Stimulated activated CD4-positive, alpha-beta T cell treated with anti-CD3 and anti-CD28 coated beads, Interleukin-15, amount 100 ng/mL, for 48 hours (primary cell): ENCODE measurements at places on chromosomes 5 and 9.

GRCh38 chr5:123090661-123091297 lies 1.7 kb downstream of the PRDM6 start:
- no peak for DNase-seq

DNA sequence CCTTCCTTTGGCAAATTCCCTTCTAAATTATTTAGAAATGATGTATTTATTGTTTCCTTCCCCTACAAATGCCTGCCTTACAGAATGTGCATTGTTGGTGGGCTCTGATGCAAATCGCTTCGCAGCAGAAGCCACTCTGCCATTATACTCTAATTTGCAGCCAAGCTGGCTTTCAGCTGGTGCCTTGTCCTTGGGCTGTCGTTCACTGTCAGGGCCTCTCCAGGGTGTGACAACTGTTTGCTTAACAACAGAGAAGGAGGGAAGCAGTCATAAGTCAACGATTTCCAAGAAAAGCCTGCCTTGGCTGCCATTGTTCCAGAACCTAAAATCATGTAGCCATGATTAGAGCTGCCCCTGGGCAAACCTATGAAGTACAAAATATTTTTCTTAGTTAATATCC lies 260.1 kb upstream of the RGMB start:
- DNase-seq: no peak

DNA sequence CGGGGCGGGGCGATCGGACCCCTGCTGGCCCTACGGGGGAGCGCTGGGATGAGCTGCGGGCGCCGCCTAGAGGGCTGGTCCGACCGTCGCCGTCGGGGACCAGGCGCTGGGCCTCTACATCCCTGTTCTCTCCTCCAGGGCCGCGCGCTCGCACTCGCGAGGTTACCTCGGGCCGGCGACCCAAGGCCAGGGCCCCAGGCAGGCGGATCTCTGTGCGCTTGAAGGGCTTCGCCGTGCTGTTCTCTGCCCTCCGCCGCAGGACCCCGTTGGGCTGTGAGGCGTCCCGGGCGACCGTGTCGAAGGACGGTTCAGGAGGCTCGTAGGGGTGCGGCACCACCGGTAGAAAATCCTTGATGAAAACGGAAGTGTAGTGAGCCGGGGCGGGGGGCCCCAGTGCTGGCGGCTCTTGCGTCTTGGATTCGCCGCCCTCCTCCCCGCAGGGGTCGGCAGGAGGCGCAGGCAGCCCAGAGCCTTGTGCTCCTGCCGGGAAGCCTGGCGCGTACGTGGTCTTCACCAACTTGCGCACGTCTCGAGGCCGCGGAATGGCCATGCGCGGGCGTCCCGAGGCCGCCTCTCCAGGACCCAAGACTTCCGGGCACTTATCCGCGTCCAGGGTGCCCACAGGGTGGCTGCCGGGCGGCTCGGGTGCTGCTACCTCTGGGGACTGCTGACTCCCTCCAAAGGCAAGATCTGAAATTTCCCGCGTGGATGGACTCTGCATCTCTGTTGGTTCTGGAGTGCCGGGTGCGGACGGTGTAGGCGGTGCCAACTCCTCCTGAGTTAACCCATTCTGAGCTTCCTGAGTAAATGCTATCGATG lies 2.0 kb downstream of the PROB1 start:
- DNase-seq: peak; percentile 84

DNA sequence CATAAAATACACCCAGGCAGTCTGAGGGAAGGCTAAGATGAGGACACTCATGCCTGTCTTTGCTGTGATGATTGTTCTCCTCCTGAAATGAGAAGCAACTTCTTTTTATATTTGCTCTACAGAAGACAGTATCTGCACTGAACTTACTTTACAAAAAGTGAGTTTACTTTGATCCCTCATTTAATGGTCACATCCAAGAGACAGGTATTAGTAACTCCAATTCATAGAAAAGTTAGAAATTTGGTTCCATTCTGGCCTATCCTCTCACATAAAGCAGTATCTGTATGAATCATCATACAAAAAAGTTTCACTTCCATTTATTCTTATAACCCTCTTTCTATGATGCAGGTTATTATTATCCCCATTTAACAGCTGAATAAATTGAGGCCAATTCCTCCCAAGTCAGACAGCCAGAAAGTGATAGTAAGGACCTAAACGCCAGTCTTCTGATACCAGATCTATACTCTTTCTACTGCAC lies 15.2 kb downstream of the TSTD2 start:
- DNase-seq: no peak

GRCh38 chr5:120564013-120564412 lies 99.9 kb downstream of the PRR16 start:
- no peak for DNase-seq

DNA sequence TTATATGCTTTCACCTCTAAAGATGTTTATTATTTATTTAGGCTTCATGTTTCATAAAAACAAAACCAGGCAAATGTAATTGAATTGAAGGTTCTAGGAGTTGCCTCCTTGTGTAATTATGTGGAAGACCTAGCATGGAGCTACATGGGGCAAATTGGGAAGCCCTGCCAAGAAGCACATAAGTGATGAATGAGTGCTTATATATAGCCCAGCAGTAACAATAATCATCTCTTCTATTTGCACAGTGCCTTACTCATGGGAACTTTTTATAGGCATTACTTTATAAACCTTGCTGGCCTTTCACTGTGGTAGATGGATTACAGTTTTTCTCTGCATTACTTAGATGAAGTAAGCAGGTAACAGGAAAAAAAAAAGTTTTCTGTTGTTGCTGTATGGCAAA lies 40.0 kb upstream of the GRAMD2B start:
- no peak for DNase-seq

DNA sequence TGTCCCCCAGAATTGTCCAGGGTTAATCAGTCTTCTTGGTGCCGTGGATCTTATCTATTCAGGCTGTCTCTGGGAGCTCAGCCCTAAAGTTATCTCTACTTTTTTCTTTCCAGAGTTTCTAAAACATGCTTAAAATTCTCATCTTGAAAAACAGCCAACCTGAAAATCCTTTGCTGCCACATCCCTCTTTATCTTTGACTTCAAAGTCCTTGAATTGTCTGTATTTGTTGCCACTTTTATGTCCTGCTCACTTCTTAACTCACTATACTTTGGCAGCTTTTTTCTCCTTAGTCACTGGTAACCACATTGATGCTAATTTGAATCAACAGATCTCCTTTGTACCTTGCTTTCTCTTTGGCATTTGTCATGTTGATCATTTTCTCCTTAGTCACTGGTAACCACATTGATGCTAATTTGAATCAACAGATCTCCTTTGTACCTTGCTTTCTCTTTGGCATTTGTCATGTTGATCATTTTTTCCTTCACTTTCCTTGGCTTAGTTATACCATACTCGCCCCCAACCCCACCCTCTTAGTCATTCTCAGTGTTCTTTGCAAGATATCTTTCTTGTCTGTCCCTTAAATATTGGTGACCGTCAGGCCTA lies 8.5 kb downstream of the DMXL1 start:
- DNase-seq: peak; percentile 41

- no peak for DNase-seq
Observed at GRCh38 chr9:120191141-120191540, 388.8 kb downstream of the CDK5RAP2 start.

GRCh38 chr9:121518634-121519033 lies 19.0 kb upstream of the GGTA1 start:
- DNase-seq: no peak
